Mucosa of descending colon (tissue), 3 donors: ENCODE measurements at places on chromosomes 16 and 17. TPM values are rescaled to one million over a fixed set of nuclear protein-coding genes. Genes with fewer than 3 reads are reported as not detected.
A peak's percentile ranks its signal among the peaks of the same experiment; 100 is the strongest.

Gene AIPL1
- not detected for total RNA-seq

Gene DPEP3
- not detected for total RNA-seq

GRCh38 chr17:17041018-17041521, 1.2 kb upstream of the MPRIP start:
- DNase-seq: peak; percentile 48

DNA sequence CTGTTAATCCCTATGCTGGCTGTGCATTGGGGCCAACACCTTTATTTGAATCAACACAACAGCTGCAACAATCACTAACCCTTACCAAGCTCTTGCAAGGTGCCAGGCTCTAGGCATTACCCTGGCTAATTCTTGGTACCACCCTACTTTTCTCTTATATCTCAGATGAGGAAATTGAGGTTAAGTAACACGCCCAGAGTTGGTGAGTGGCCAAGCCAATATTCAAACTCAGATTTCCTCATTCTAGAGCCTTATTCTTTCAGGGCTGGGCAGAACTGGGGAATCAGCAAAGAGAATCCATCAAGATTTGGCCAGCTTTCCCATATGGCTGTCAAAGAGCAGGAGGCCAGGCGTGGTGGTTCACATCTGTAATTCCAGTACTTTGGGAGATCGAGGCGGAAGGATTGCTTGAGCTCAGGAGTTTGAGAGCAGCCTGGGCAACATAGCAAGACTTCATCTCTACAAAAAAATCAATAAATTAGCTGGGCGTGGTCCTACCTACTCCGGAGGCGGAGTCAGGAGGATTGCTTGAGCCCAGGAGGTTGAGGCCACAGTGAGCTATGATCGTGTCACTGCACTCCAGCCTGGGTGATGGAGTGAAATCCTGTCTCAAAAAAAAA, 23.7 kb downstream of the ARSG start:
- peak; percentile 49 for DNase-seq

DNA sequence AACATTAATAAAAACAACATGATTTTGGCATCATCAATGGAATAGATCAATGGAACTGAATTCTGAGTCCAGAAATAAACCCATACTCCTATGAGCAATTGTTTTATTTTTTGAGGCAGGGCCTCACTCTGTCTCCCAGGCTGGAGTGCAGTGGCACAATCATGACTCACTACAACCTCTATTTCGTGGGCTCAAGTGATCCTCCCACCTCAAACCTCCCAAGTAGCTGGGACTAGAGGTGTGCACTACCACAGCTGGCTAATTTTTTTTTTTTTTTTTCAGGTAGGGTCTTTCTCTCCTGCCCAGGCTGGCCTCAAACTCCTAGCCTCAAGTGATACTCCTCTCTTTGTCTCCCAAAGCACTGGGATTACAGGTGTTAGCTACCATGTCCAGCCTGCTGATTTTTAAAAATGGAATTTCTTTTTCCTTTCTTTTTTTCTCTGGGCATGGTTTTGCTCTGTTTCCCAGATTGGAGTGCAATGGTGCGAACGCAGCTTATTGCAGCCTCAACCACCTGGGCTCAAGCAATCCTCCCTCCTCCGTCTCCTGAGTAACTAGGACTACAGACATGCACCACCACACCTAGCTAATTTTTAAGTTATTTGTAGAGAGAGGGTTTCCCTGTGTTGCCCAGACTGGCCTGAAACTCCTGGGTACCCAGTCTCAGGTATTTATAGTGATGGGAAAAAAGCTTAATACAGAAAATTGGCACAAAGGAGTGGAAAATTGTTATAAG, 7.3 kb upstream of the PRDM7 start:
- no peak for DNase-seq

Gene KIF18B
- 2.2 TPM for total RNA-seq

DNA sequence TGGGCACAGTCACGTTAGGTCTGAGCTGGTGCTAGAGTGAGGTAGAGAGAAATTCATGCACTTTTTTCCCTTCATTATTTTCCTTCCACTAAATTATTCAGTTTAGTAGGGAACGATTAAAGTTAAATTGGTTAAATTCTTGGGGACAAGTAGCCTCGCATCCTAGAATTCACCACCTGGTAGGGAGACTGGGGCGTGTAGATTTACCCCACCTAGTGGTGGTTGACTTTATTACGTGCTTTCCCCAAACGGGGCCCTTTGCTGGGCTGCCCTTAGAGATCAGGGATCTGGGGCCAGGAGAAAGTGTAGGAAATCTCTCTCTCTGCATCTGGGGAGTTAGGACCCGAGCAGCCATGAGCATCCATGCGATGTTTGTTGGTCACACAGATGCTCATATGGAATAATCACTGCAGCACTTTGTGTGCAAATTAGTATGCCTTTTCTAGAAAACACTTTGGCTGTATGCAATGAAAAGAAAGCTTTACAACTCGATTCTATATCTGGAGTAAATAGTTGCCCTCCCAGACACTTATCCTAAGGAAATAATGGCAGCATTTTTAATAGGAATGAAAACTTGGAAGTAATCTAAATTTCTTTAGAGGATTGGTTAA, 107.0 kb downstream of the PLCG2 start:
- DNase-seq: peak; percentile 45

Gene PLD6
- 2.0 TPM for total RNA-seq

Gene SERPINF2
- 0.78 TPM for total RNA-seq

Gene TMC7
- 12.4 TPM for total RNA-seq

Gene AOC2
- 0.96 TPM for total RNA-seq

Gene SMIM5
- total RNA-seq: 41.6 TPM

Gene SAMD14
- 2.6 TPM for total RNA-seq

Gene CHST5
- total RNA-seq: 27.4 TPM

GRCh38 chr17:49932138-49932723, 36.8 kb upstream of the DLX4 start:
- DNase-seq: no peak

- DNase-seq: peak; percentile 92
These were observed 6.4 kb downstream of the THRA start for GRCh38 chr17:40068917-40069750.

Gene ABCC12
- not detected for total RNA-seq

DNA sequence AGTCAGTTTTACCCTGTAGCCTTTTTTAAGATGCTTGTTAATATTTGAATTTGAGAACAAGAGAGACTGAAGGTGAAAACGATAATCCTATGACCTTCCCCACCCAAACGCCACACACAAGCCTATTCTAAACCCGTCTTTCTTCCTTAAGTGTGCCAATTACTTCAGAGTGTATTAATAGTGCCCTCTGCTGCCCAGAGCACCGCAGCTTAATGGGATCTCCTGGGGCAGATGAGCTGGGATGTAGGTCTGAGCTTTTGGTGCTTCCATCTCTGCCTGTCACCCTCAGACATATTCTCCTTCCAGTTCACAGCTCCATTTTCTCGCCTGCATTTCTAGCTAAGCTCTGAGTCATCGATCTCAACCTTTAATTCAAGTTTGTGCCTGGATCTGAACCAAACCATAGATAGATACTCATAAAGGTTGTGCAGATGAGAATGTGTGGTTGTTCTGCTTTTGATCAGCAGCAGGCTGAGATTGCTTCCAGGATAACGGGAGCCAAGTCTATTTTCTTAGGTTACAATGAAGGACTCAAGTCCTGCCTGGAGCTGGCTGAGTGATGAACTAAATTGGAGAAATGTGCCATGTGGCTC, 46.4 kb upstream of the CDH13 start:
- no peak for DNase-seq

Gene RNU2-1
- 8,379 TPM for total RNA-seq

GRCh38 chr16:85418978-85419491, 194.1 kb upstream of the GSE1 start:
- DNase-seq: peak; percentile 24

DNA sequence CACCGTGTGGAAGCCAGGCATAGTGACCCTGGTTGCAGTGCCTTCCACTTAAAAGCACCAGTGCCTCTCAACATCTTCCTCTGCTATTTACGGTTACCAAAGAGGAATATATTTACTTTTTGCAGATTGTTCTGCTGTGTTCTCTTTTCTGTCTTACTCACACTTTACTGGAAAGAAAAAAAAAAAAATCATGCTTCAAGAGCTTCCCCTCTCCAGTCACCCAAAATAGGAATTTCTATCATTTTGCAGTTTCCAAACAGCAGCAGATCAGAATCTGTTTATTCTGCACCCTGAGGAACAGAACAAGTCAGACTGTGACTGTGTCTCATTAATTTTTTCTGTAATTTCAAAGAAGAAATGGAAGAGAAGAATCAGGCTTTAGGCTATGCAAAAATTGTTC, 96.1 kb downstream of the KCNJ2 start:
- DNase-seq: no peak

DNA sequence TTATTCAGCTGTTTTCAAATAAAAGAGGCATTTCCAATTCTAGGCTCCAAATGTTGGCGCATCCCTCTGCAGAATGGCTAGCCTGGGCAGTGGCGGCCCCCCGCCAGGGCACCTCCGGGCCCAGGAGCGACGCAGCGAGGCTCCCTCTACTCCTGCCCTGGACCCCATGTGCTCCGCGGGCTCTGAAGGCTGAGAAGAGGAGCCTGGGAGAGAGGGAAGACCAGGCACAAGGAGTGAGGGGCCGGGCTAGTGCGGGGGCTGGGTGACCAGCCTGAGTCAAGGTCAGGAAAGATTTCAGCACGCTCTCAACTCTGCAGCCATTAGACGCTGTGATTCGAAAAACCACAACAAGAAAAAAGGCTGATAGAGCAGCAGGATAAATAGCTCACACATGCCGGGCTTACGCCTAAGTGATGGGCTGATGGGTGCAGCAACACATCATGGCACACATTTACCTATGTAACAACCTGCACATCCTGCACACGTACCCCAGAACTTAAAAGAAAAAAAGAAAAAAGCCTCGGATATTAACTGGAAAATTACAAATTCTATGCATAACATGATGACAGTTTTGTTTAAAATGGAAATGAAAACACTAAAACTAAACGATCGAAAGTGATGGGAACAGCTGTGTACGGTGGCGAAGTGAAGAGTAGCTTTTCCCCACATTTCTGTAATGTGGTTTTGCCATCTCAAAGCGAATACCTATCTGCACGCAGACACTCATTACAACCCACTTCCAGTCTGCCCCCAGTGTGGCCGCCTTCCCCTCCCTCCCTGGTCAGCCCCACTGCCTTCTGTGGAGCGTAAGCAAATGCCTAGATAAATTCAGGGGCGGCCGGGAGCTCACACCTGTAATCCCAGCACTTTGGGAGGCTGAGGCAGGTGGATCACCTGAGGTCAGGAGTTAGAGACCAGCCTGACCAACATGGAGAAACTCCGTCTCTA, 44.4 kb downstream of the MAP1LC3B start:
- DNase-seq: no peak

DNA sequence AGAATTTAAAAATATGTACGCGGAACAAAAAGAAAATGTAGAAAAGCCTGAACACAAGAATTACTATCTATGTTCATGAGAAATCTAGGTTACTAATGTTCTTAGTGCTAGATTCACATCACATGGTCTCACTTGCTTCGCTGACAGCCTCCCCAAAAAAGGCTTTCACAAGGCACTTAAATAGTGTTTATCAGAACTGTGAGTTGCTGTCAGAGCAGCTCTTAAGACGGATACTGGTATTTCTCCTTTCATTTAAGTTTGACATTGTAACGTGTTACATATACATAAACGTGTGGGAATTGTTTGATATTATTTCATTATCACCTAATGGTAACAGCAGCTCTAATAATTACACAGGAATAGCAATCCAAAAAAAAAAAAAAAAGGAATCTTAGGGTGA, 150.9 kb downstream of the CDH8 start:
- no peak for DNase-seq

DNA sequence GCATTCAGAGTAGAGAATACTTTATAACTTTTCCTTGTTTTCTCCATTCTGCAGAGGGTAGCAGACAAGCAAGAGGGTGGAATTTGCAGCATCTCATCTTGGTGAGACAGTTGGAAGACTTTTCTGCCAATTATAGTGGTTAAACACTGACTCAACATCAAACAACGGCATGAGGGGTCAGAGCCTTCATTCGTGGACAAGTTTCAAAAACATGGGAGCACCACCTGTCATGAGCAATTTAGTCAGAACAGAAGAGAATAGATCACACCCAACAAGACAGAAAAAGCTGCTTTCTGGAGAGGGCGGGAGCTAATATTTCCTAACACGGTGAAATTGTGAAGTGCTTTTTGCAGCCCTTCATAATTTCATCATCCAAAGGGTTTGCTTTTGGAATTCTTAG, 17.9 kb upstream of the ZNF652 start:
- no peak for DNase-seq

Gene IGF2BP1
- 0.07 TPM for total RNA-seq

DNA sequence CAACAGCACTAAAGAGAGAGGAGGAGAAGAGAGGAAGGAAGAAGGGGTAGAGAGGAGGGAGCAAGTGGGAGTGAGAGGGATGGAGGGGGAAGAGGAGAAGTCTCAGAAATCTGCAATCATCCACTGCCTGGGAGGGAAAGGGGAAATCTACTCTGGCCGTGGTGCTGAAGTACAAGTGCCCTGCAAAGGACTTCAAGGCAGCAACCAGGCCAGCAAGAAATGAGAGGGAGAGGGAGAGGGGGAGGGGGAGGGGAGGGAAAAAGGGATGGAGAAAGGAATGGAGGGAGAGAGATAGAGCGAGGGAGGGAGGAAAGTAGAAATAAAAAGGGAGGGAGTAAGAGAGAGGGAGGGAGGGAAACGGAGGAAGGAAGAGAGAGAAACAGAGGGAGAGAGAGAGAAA, 130.8 kb upstream of the EEF2KMT start:
- no peak for DNase-seq

DNA sequence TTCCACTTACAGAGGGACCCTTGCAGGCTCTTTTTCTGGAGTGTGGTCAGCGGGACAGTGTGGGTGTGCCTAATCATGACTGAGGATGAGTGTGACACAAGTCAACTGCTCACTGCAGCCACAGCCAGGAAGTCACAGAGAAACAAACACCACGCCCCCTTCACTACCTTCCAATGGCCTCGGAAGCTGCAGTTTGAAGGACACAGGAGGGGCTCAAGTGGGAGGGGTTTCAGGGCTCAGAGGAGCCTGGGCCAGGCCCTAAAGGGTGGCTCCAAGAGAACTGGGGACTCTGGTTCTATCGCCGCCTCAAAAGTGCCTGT, 116.2 kb upstream of the SDK2 start:
- DNase-seq: no peak

- peak; percentile 50 for DNase-seq
These were observed 216.9 kb upstream of the GSE1 start for GRCh38 chr16:85395913-85396878.

DNA sequence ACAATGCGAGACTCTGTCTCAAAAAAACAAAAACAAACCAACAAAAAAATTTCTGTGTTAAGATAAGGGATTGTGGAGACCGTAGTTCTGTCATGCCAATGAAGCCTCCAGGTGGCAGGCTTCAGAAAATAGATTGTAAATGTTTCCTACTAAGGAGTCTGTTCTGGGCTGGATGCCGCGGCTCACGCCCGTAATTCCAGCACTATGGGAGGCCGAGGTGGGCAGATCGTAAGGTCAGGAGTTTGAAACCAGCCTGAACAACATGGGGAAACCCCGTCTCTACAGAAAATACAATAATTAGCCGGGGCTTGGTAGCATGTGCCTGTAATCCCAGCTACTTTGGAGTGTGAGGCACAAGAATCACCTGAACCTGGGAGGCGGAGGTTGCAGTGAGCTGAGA, 4.4 kb upstream of the SNX29 start:
- DNase-seq: no peak

Gene BICDL2
- 49.1 TPM for total RNA-seq

GRCh38 chr16:8848231-8848938, 20.4 kb downstream of the CARHSP1 start:
- no peak for DNase-seq

GRCh38 chr17:36936455-36937000, 747 bp upstream of the LHX1 start:
- DNase-seq: peak; percentile 29
